Stimulated activated CD8-positive, alpha-beta memory T cell treated with anti-CD3 and anti-CD28 coated beads, Interleukin-7, amount 100 ng/mL, for 24 hours (primary cell): ENCODE measurements at places on chromosomes 2 and 18.
A peak's percentile ranks its signal among the peaks of the same experiment; 100 is the strongest.

GRCh38 chr2:38176619-38177021 lies 100.7 kb upstream of the CYP1B1 start:
- no peak for DNase-seq

- no peak for DNase-seq
These were observed 293.5 kb upstream of the SLC39A10 start for GRCh38 chr2:195363496-195363895.

GRCh38 chr2:109325570-109325969 lies 196.6 kb downstream of the SH3RF3 start:
- DNase-seq, result no peak

- no peak for DNase-seq
These were observed 81.3 kb upstream of the PIK3C3 start for GRCh38 chr18:41873730-41874129.

DNA sequence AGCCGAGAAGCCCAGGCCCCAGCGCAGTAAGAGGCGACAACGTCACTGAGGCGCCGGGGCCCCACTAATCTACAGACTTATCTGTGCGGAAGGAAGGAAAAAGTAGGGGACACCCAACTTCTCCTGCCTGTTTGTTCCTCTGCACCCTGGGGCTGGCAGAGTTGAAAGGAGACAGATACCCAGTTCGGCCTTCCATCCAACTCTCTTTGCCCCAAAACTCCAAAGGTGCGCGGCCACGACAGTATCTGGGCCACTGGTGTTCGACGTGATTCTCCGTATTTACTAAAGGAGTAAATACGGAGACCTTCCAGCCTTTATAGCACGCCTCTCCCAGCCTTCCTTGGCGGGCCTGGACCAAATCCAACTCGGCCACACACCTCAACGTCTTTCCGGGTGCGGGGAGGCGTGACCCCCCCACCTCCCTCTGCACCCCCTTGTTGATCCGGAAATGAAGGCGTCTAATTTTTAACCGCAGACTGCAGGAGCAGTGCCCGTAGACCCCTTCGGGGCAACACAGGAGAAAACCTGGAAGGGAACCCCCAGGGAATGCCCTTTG lies 1.6 kb downstream of the SMAD7 start:
- no peak for DNase-seq

DNA sequence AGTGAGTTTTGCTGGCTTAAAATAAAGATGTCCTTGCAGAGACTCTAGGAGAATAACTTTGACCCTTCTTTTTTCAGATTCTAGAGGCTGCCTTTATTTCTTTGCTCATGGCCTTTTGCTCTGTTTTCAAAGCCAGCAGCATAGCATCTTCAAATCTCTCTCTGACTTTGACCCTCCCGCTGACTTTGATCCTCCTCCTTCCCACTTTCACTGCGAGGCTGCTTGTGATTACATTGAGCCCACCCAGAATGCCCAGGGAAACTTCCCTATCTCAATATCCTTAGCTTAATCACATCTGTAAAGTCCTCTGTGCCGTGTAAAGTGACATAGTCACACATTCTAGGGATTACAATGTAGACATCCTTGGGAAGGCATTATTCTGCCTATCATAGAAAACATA lies 23.9 kb downstream of the TACR1 start:
- DNase-seq, result no peak

- DNase-seq, result no peak
These were observed 56.2 kb downstream of the ITSN2 start for GRCh38 chr2:24304098-24304497.

- DNase-seq, result no peak
These were observed 189.1 kb downstream of the UBE2E3 start for GRCh38 chr2:181169503-181169902.

- DNase-seq, result no peak
These were observed 35.5 kb downstream of the ACVR1 start for GRCh38 chr2:157840568-157841156.

DNA sequence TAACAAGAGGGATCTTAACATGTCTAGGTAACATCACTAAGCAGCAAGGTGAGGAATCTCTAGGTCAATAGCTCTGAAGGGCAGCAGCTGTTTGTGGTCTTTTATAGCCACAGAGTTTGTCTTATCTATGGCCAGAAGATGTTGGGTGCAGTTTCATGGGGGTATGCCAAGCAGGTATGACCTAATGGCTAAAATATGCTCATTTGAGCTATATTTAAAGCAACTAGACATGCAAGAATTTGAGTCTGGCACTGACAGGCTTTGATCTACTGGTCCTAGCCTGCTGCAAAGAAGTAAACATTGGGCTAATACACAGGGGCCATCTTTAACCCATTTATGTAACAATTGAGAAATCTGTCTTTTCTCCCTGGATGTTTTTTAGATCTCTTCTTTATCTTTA lies 13.9 kb upstream of the UGP2 start:
- DNase-seq, result no peak

DNA sequence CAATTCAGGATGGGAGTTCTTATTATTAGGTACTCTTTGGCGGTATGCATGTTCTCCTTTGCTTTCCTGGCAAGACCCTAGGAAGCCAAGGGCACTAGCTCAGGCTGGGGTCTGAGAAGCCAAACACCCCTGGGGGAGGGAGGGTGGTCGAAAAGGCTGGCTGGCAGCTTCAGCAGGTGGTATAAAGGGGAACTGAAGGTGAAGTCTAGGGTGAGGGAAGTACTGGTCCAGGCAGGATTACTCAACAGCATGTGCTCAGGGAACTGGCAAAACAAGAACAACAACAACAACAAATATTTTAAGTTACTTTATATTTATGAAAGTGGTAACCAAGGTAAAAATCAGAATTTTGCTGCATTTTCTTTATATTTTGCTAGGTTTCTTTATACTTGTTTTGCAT lies 40.7 kb upstream of the PCBP1 start:
- DNase-seq, result no peak

- DNase-seq, result no peak
These were observed 195.1 kb downstream of the SEPTIN10 start for GRCh38 chr2:109418716-109419115.

GRCh38 chr2:28566521-28567041 lies 70.7 kb downstream of the PLB1 start:
- peak; percentile 81 for DNase-seq

DNA sequence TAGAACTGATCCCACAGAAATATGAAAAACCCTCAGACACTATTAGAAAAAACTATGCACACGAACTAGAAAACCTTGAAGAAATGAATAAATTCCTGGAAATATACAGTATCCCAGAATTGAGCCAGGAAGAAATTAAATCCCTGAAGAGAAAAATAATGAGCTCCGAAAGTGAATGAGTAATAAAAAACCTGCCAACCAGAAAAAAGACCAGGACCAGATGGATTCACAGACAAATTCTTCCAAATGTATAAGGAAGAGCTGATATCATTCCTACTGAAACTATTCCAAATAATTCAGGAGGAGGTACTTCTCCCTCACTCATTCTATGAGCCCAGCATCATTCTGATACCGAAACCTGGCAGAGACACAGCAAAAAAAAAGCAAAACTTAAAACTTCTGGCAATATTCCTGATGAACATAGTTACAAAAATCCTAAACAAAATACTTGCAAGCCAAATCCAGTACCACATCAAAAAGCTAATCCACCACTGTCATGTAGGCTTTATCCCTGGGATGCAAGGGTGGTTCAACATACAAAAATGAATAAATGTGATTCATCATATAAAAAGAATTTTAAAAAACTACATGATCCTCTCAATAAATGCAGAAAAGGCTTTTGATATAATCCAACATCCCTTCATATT lies 1397.6 kb upstream of the DDX18 start:
- DNase-seq, result no peak

- no peak for DNase-seq
These were observed 1.2 kb upstream of the GRB14 start for GRCh38 chr2:164622338-164623106.

GRCh38 chr2:70966681-70967080 lies 11.7 kb upstream of the ANKRD53 start:
- no peak for DNase-seq

DNA sequence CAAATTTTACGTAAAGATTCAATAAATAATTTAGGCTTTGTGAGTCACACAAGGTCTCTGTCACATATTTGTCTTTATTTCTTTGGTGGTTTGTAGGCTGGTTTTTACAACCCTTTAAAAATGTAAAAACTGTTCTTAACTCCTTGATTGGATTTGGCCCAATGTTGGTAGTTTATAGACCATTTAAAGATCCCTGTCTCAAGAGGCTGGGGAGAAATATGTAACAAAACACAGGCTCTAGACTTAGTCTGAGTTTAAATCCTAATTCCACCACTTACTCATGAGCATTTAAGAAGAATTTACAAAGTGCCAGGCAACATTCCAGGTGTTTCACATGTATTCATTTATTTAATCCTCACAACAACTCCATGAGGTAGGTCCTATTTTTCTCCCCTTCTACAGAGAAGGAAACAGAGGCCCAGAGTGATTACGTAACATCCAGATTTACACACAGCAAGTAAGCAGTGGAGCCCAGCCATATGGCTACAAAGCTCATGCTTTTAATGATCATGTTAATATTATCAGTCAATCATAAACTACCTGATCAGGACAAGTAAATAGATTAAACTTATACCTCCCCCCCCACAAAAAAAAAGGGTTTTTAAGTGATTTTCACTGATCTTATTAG lies 416.6 kb upstream of the ACVR2A start:
- DNase-seq, result no peak

- no peak for DNase-seq
These were observed 40.9 kb downstream of the SCTR start for GRCh38 chr2:119483395-119483753.

DNA sequence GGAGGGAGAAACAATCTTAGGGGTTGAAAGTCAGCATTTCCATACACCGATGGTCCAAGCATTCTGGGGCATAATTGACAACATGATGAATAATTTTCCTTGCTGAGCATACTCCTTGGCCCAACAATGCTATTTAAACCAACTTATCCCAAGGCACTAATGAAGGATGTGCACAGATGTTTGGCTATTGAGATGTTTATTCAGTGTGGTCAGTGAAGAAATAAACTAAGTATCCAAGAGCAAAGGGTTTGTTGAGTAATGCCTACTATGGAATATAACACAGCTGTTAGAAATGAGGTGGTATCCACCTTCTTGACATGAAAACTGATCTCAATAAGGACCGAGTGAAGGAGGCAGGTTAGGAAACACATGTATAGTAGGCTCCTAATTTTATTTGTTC lies 53.9 kb upstream of the RAB6D start:
- no peak for DNase-seq

DNA sequence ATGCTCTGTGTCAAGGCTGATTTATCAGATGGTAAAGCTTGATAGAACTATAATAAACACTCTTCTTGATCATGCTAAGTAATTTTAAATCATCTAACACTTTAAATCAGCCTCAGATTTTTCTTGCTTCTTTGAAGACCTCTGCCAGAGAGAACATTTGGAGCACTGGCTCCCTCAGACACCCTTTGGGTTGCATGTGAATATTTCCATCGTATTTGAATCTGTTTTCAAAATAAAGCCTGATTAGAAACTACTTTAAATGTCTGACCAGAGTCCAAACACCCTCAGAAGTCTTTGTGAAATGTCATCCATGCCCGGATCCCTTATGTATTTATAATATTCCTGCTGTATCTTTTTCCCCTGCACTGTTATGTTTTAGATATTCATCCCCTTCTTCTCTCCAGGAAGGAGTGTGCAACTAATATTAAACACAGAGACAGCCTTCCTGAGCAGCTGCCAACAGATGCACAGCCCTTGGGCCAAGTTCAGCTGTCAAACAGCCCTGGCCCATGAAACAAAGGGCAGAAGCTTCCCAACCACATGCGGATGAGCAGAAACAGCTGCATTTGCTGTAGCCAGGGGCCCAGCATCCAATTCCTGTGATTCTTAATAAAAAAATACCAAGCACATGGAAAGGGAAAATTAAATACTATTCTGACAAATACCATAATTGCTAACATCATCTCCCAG lies 46.5 kb downstream of the DPP10 start:
- no peak for DNase-seq

DNA sequence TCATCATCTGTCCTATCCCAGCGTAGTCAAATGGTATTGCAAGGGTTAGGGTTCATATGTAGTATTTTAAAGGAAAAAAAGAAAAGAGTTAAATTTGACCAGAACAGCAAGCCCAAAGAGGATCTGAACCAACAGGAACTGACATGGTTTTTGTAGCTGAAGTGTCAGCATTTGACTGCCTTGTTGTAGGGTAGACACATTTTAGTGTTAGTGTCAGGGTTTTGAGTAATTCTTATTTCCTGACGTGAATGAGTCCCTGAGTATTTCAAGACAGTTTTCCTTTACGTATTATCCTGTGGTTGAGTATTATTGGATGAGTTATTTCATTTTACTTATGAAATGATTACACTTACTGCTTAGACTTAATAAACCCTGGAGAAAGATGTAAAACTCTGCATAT lies 173.3 kb upstream of the ZEB2 start:
- no peak for DNase-seq

- DNase-seq, result no peak
These were observed 20.7 kb downstream of the FOSL2 start for GRCh38 chr2:28413152-28413898.

GRCh38 chr2:204917089-204917701 lies 371.9 kb downstream of the PARD3B start:
- no peak for DNase-seq

- no peak for DNase-seq
These were observed 24.5 kb upstream of the SP5 start for GRCh38 chr2:170690640-170691039.

GRCh38 chr2:23502096-23502495 lies 117.1 kb downstream of the KLHL29 start:
- no peak for DNase-seq
